GM12878 (cell line): ENCODE measurements at places on chromosomes 1 and 21. TPM values are rescaled to one million over a fixed set of nuclear protein-coding genes. Genes with fewer than 3 reads are reported as not detected.
A peak's percentile ranks its signal among the peaks of the same experiment; 100 is the strongest.

DNA sequence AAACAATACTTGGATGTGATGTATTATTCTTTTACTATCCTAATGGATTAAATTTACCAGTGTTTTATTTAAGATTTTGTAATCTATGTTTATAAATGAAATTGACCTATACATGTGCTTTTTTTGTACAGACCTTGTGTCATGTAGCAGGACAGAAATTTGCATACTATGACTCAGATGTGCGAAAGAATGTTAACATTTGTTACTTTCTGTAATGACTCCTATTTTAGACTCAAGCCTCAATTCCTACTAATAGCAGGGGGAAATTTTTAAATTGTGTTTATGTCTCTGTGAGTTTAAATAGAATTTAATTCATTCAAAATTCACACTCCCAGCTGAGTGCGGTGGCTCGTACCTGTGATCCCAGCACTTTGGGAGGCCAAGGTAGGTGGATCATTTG, 21.8 kb upstream of the RIMKLA start:
- no peaks in the 10 kb centered on the region for H3K36me3 ChIP-seq
- peak; percentile 11 for DNase-seq
- H3K4me3 ChIP-seq = no peak overlapping the region

- no peaks in the 10 kb centered on the region for H3K36me3 ChIP-seq
- no peak for DNase-seq
- no peaks in the 10 kb centered on the region for H3K4me1 ChIP-seq
- no peak overlapping the region for H3K27ac ChIP-seq
- H3K4me3 ChIP-seq = no peak overlapping the region
Observed at GRCh38 chr1:19045898-19046880, 89.7 kb upstream of the IFFO2 start.

DNA sequence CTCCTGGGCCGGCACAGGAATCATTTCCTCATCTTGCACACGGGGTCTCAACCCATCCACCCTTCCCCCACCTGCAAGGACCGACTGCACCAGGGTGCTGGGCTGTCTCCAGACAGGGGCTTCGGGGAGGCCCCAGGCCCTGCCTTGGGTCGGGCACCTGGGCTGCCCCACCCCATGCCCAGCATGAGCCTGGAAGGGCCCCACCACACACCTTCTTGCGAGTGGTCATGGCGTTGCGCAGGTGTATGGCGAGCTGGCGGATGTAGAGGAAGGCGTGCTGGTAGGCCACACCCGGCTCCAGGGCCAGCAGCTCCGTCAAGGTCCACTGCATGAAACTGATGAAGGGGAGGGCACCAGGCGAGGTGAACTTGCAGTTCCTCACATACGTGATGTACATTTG, 6.9 kb downstream of the NOC2L start:
- H3K27me3 ChIP-seq = no peaks in the 10 kb centered on the region
- peaks cover 4% of the 10 kb centered on the region for H3K4me1 ChIP-seq
- peaks cover 63% of the 10 kb centered on the region for H3K36me3 ChIP-seq

DNA sequence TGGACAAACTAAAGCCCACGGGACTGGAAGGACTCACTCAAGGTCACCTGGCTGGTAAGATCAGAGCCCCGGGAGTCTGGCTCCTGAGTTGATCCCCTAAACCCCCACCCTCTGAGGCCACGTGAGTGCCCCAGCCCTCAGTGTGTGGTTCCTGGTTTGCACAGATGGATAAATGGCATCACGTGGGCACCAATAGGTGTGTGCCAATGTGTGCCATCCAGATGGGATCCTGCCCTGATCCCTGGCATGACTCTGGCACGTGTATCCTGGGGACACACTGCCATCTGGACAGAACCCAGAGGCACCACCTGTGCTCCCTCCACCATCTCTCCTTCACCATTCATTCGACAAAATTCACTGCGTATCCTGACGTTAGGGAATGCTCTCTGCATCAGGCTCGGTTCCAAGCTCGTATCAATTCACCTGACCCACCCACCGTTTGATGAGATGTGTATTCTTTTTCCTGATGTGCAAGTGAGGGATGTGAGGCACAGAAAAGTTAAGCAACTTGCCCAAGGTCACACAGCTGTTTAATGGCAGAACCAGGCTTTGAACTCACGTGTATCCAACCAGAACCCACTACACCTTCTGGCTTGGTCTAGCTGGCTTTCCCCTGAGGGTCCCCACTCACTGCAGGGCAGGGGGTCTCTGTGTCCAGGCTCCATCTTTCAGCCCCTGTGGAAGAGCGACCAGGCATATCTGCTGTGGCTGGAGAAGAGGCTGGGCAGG, 49.8 kb upstream of the PAX7 start:
- no peak overlapping the region for H3K27ac ChIP-seq
- no peak for DNase-seq
- no peak overlapping the region for H3K4me3 ChIP-seq
- no peaks in the 10 kb centered on the region for H3K36me3 ChIP-seq
- H3K4me1 ChIP-seq = no peaks in the 10 kb centered on the region

GRCh38 chr1:147598621-147599361, 57.5 kb downstream of the BCL9 start:
- peak overlapping the region; percentile 79 for H3K4me3 ChIP-seq
- H3K27ac ChIP-seq = no peak overlapping the region
- peaks cover 12% of the 10 kb centered on the region for H3K4me1 ChIP-seq
- no peaks in the 10 kb centered on the region for H3K36me3 ChIP-seq

DNA sequence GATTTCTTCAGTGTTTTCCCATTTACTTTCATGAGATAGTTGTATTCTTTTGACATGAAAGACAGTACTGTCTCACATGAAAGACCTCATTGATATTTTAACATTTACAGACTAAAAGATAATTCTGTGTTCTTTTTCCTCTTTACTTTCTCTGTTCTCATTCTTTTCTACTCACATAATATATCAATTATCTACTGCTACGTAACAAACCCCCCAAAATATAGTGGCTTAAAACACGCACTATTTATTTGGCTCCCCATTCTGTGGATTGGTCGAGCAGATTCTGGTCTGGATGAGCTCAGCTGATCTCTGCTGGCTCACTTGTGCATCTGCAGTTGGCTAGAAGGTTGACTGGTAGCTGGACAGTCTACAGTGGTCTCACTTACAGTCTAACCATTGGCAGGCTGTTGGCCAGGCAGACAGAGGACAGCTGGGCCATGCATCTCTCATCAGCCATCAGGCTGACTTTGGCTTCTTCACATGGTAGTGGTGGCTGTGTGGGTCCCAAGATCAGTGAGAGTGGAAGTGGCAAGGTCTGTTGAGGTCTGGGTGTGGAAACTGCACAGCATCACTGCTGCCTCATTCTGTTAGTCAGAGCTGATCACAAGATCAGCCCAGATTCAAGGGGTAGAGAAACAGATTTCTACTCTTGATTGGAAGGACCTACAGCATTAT, 63.2 kb downstream of the MPZL1 start:
- H3K27ac ChIP-seq = no peak overlapping the region
- DNase-seq = no peak
- H3K4me1 ChIP-seq = no peaks in the 10 kb centered on the region

DNA sequence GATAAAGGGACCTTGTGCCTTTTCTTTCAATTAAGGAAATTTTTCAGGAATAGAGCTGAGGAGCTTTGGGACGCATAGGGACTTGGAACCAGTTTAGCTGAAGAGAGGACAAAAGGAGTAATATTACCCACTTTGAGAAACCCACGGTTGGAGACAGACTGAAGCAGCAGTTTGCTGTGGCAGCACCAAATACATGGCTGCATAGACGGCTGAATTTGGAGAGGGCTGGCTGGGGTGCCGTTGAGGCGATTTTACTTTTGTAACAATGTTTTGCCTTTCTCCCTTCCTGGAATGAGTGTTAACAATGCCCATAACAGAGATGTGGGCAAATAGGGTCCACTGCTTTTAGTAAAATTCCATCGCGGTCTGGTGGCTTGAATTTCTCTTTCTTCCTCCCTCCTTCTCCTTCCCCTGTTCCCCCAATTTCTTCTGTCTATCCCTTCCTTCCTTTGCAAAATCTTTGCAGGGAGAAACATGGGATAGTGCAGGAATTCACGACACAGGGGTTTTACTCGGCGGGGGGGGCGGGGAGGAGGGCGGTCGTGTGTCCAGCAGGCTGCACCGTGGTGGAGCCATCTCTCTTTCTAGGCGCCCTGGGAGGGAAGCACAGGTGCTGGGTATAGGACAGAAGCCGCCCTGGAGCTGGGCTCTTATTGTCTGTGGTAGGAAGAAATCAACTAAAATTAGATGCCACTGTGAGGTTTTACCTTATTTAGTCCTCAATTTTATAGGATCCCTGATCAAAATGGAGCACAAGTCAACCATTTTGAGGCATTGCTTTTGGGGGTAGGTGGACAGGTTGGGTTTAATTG, 6.8 kb downstream of the LHX4 start:
- H3K27me3 ChIP-seq = peaks cover 51% of the 10 kb centered on the region
- H3K36me3 ChIP-seq = no peaks in the 10 kb centered on the region
- no peak for DNase-seq
- no peak overlapping the region for H3K4me3 ChIP-seq

DNA sequence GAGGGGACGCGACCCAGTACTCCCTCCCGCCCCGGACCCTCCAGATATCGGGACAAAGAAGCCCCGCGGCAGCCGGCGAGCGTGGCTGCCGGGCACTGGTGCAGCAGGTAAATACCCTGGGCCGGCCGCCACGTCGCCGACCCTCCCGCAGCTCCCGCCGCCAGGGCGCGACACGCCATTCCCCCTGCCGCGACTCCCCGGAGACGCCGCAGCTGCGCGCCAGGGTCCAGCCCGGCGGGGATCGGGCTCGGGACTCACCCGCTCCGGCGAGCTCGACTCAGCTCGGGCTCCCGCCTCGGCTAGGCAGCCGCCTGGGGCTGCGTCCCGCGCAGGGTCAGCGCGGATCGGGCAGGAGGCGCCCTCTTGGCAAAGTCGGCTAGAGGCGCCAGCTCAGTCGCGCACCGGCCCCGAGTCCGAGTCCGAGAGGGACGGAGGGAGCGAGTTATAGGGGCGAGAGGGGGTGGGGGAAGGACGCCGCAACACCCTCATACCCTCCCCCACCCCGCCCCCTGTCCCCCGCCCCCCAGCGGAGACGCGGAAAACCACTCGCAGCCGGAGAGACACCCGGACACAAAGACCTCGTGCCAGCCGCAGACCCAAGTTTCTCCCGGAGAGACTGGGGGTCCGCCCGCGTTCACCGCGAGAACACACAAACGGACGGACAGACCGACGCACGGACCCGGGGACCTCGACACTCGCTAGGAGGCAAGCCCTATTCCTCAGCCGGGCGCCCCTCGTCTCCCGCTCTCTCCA, 985 bp downstream of the SYT6 start:
- no peaks in the 10 kb centered on the region for H3K4me1 ChIP-seq
- peaks cover 19% of the 10 kb centered on the region for H3K27me3 ChIP-seq
- no peak overlapping the region for H3K27ac ChIP-seq
- H3K4me3 ChIP-seq = no peak overlapping the region

DNA sequence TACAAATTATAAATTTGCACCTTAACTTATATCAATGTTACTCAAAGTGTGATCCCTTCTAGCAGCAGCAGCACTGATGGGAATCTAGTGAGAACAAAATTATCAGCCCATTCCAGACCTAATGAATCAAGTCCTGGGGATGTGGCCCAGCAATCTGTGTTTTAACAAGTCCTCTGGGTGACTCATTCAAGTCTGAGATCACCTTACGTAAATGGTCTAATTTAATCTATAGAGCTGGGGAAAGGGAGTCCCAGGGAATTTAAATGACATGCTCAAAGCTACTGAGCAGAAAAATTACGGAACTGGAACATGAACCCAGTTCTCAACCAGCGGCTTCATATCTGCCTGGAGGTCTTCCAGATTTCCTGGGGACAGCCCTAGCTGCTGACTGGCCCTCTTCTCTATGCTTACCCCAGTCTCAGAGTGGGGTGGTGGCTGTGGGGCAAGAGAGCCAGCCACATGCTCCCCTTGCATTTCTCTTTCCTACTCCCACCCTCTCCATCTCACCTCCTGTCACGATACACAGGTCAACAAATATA, 220.0 kb downstream of the TM2D1 start:
- no peak for DNase-seq
- H3K4me3 ChIP-seq = no peak overlapping the region
- H3K27me3 ChIP-seq = no peaks in the 10 kb centered on the region
- H3K4me1 ChIP-seq = no peaks in the 10 kb centered on the region
- no peak overlapping the region for H3K27ac ChIP-seq
- no peaks in the 10 kb centered on the region for H3K36me3 ChIP-seq

- H3K27me3 ChIP-seq = no peaks in the 10 kb centered on the region
- no peak overlapping the region for H3K27ac ChIP-seq
- H3K4me3 ChIP-seq = no peak overlapping the region
- H3K36me3 ChIP-seq = no peaks in the 10 kb centered on the region
- H3K4me1 ChIP-seq = no peaks in the 10 kb centered on the region
Observed at GRCh38 chr1:14780271-14780670, 181.8 kb downstream of the KAZN start.

- DNase-seq = no peak
- no peak overlapping the region for H3K4me3 ChIP-seq
- H3K27me3 ChIP-seq = no peaks in the 10 kb centered on the region
- no peak overlapping the region for H3K27ac ChIP-seq
- H3K4me1 ChIP-seq = no peaks in the 10 kb centered on the region
Observed at GRCh38 chr1:207000651-207001291, 30.5 kb upstream of the FCAMR start.

DNA sequence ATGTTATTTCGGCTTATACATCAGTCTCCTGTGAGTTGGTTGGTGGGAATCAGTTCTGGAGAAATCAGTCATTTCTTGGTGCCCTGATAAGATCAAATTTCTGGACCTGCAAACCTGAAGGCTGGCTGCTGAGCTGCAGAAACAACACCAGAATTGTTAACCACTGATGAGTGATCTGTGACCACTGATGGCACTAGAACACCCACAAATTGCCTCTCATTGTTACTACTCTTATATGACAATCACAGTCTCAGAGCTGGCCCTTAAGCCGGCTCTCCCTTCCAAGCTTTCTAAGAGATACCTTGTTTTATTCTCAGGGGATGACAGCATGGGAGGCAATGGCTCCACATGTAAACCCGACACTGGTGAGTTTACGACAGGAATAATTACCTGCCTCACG, 1.9 kb downstream of the C1orf162 start:
- H3K27ac ChIP-seq = peak overlapping the region; percentile 35; the same call in 1 of the 2 replicates
- H3K27me3 ChIP-seq = no peaks in the 10 kb centered on the region
- H3K4me3 ChIP-seq = no peak overlapping the region; the same call in 1 of the 2 replicates

GRCh38 chr1:15425958-15426357, 12.3 kb upstream of the CTRC start:
- H3K36me3 ChIP-seq = peaks cover 23% of the 10 kb centered on the region
- no peak for DNase-seq
- no peak overlapping the region for H3K27ac ChIP-seq
- H3K4me3 ChIP-seq = no peak overlapping the region

SLC9C2 gene
- not detected in 2 replicates for total RNA-seq

SLAMF7 gene
- total RNA-seq = 124 and 133 TPM in 2 replicates

ISG20L2 gene
- 40.0 and 48.3 TPM in 2 replicates for total RNA-seq

FCAMR gene
- not detected in 2 replicates for total RNA-seq

RHEX gene
- 7.7 and 11.4 TPM in 2 replicates for total RNA-seq

EFHD2 gene
- 106 and 107 TPM in 2 replicates for total RNA-seq

CCDC30 gene
- 1.8 and 1.9 TPM in 2 replicates for total RNA-seq

AADACL3 gene
- not detected in 2 replicates for total RNA-seq

LCE2B gene
- not detected in 2 replicates for total RNA-seq
